ENCODE measurements at places on chromosomes 4 and X. TPM values are rescaled to one million over a fixed set of nuclear protein-coding genes. Genes with fewer than 3 reads are reported as not detected.

The SLC9A7 gene
- total RNA-seq, result 67.9 TPM

The IL2 gene
- not detected for total RNA-seq

The LEF1 gene
- total RNA-seq, result 0.28 TPM

The SSX4B gene
- total RNA-seq, result not detected

The HELT gene
- not detected for total RNA-seq

The LINC00632 gene
- 5.2 TPM for total RNA-seq

The RASGEF1B gene
- total RNA-seq, result 1.2 TPM
